ENCODE measurements at places on chromosomes 2 and 18.
A peak's percentile ranks its signal among the peaks of the same experiment; 100 is the strongest.

DNA sequence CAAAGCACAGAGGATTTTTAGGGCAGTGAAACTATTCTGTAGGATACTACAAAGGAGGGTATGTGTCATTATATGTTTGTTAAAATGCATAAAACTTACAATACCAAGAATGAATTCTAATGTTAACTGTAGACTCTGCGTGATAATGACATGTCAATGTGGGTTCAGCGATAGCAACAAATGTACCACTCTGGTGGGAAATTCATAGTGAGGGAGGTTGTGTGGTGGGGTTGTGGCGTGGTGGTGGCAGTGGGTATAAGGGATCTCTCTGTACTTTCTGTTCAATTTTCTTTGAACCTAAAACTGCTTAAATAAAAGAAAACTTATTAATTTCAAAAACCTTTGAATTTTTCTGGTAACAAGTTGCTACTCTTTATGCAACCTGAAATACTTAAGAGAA is 99.3 kb upstream of the SLC38A11 start:
- no peak for DNase-seq

DNA sequence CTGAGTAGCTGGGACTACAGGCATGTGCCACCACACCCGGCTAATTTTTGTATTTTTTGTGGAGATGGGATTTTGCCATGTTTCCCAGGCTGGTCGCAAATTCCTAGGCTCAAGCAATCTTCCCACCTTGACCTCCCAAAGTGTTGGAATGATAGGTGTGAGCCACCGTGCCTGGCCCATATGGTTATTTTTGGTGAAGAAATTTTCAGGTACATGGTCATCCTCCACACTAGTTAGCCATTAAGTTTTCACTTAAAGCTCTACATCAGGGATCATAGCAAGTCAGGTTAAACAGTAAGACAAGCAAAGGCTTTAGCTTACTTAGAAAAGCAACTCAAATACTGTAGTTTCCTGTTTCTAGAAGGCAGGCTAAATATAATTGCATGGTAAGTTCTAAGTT is 104.3 kb upstream of the GRB14 start:
- no peak for DNase-seq

DNA sequence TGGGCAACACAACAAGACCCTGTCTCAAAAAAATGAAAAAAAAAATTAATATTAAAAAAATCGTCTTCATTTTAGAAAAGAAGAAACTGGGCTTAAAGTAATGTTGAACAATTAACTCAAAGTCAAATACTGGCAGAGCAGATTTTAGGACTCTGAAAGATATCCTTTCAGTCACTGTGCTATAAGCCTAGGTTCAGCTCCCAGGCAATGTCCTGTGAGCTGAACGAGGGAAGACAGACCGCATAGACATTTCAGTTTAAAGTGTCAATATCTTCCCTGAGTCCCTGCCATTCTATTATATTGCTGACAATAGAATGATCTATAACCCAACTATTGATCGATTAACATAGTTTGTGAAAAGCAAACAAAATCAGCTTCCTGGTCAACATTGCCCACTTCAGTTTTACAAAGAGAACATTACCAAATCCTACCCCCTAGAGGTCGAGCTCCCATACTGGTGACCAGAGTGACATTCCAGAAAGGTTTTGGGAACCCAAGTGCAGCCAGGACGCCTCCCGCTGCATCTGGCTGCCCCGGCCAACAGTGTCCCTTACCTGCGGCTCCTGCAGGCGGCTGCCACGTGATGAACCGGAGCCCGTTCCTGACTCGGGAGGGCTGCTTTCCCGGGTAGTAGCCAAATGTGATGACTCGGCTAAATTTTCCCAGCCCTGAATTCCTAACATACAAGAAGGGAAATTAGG is 639 bp downstream of the MRO start:
- DNase-seq: no peak

- no peak for DNase-seq
Measured at GRCh38 chr2:131067465-131068125, 25.7 kb downstream of the FAM168B start.

DNA sequence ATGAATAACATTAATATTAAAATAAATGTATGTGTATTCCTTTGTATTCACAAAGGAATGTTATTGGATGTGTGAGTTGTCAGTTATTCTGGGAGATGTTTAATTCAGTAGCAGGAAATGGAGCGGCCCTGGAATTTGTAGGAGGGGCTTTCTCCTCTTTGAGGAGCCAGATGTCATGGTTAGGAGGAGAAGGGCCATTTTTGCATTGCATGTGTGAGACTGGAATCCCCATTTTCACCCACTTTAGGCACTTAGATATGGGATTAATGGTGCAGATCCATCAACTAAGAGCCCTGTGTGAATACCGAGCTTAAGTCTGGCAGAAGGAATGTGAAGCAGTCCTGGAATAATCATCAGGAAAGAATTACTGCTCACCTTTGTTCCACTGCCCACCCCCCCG is 439.2 kb downstream of the PARD3B start:
- DNase-seq: no peak

GRCh38 chr2:37561615-37562569 is 109.5 kb downstream of the CDC42EP3 start:
- DNase-seq: no peak

DNA sequence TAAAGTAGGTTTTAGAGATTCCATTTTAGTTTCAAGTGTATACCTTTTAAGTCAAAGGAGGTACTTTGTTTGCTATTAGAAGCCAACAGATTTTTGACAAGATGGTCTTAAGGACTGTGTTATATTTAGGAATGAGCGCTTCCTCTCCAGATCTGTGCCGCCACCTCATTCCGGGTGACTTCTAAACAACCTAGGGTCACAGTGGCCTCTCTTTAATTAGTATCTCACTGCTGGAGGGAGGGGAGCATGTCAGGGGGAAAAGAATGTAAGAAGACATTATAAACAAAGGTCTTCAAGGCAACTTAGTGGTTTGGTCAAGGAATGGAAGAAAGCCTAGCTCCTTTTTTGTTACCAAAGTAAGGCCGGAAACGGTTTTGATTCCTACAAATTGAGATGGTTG is 67.0 kb downstream of the RBMS1 start:
- no peak for DNase-seq

GRCh38 chr2:55012672-55013484 is 37.4 kb downstream of the RTN4 start:
- DNase-seq: no peak

DNA sequence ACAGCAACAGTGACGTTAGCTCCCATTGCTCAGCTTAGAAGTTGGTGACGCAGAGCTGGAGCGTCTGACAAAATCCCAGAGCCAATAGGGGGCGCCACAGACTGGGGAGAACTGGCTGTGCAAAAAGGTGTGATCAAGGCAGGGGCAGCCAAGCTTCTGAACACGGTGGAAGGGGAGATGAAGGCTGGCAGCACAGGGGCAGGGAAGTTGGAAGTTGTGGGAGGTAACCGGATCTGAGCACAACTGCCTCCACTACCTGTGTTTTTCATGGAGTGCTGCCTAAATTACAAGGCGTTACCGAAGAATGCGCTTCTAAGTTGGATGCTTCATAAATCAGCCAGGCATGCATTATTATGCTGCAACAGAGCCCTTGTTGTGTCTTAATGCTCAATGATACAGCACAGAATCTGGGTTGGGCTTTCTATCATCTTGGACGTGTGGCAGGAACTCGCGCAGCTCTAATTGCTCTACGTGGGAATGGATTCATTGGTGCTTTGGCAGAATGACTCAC is 370.0 kb downstream of the SLC4A3 start:
- DNase-seq: no peak

GRCh38 chr2:240834377-240834975 is 14.5 kb upstream of the KIF1A start:
- DNase-seq: peak; percentile 36

DNA sequence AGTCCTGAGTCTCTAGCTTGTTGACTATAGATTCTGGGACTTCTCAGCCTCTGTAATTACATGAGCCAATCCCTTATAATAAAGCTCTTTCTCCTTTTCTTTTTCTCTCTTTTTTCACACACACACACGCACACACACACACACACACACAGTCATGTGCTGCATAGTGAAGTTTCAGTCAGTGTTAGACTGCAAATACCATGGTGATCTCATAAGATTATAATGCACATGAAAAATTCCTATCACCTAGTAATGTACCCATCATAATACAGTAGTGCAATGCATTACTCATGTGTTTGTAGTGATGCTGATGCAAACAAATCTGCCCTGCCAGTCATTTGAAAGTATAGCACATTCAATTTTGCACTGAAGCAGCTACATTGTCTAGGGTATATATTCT is 558.2 kb downstream of the SUCLG1 start:
- no peak for DNase-seq

DNA sequence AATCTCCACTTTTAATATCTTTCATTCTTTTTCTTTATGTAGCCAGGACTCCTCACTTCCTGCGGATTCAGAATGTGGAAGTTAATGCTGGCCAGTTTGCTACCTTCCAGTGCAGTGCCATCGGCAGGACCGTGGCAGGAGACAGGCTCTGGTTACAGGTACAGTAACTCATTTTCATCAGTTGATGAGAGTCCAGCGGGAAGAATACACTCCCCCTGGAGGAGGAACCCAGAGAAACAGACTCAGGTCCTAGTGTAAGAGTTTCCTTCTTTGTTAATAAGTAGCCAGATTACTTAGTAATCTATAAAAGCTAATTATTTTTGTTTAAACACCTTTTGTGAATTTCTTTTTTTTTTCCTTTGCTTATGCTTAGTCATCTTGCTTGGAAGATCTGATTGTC is 359.4 kb downstream of the PTPRM start:
- no peak for DNase-seq

- no peak for DNase-seq
Measured at GRCh38 chr18:46397174-46397573, 259.8 kb downstream of the LOXHD1 start.

DNA sequence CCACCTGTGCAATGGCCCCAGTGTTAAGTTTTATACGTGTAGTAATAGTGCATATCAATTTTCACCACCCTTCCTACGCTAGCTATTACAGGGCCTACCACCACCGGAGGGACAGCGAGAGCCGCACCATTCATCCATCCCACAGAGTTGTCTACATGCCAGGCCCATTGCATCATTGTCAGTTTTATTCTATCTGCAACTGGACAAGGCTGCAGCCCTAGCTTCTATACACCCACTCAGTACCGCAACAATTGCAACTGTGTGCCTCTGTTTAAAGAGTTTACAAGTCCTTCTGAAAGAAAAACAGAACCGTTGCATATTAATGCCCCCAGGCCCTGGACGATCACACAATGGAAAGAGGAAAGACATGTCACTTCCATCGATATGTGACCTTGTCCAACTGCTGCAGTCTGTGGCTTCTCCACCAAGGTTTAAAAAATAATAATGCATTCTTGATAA is 58.6 kb downstream of the ZEB2 start:
- DNase-seq: no peak

DNA sequence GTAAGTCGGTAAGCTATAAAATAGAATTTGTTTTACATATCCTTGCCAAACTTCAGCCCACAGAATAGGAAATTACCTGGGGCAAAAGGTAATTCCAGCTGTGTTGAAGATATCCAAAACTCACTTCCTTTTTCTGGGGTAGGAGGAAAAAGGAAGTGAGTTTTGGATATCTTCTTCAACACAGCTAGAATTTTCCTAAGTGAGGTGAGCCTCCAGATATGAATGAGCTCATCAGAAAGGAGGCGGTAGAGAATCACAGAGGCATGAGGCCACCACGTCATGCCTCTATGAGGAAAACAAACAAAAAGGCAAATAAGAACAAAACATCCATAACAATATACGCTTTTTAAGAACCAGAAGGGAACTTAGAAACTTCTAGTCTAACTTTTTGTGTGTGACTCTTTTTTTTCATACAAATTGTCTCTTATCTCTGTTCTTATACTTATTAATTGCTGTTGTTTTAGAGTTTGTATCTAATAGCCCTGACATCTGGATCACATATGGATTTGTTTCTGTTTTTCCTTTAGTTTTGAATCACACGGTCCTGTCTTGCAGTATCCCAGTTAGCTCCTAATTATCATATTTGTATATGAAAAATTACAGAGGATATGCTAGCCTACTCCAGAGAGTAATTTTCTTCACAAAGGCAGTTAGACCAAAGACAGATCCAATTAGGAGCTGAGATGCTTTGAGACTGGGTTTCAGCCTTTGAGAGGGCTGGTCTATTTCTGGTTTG is 104.5 kb downstream of the RBM43 start:
- no peak for DNase-seq

- no peak for DNase-seq
Measured at GRCh38 chr2:127305990-127306585, 12.1 kb upstream of the ERCC3 start.

DNA sequence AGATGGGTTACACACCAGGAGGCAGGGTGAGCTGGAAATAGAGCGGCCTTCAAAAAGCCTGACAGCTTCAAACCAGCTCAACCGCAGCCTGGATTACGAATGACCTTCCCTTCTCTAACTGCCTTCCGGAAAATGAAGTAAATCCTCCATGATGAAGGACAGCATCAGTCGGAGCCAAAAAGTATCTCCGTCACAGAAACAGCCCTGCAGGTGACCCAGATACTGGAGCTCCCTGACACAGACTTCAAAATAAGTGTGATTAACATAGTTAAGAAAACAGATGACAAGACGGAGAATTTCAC is 10.3 kb upstream of the CIB4 start:
- no peak for DNase-seq

DNA sequence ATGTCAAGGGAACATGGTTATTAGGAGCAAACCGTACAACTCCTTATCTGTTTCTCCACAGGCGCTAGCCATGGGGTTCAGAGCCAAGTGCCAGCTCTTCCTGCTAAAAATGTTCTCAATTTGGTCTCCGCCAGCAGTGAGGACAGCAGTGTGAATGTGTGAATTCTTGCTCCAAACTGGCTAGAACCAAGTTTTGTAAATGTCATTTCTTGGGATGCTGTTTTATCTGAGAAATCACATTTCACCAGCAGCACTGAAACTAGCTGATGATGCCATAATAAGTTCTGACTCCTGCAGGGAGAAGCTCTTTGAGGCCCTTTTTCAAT is 140.6 kb upstream of the LGALSL start:
- DNase-seq: no peak

GRCh38 chr2:233068762-233069418 is 8.7 kb downstream of the INPP5D start:
- DNase-seq: no peak

- DNase-seq: no peak
Measured at GRCh38 chr2:66766582-66766981, 331.7 kb downstream of the MEIS1 start.

DNA sequence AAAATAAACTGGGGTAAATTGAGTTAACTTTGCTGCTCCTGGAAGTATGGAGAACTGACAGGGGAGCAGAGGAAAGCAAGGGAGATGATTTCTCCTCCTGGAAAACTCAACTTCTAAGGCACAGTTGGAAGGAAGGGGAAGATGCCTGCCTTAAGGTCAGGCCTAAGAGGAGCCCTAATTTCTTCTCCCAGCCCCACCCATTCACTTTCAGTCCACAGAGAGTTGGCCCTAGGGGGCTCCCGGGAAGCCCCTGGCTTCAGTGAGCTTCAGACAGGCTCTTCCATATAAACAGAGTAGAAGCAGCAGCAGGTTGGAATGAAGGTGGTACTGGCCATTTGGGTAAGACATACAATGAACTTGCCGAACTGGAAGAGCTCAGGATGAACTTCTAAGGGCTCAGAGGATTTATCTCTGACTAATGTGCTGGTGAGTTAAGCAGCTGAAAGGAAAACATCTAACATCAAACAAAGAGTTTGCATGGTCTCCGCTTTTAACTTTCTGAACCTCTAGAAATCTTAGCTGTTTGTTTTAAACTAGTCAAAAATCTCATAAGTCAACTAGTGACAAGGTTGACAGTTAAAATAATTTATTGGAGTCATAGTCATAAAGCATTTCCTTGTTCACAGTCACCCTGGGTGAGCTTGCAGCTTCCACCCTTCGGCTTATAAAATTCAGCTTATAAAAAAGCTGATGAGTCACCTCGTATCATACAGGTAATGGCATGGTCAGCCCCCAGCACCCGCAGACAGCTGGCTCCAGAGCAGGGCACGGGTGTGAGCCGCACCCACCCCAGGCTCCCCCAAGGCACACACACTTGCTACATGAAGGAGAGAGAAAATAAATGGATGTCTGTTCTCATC is 9.8 kb downstream of the MALL start:
- DNase-seq: no peak
